ENCODE measurements at places on chromosomes 16 and 17. TPM values are rescaled to one million over a fixed set of nuclear protein-coding genes. Genes with fewer than 3 reads are reported as not detected.

PRR35 gene
- not detected for polyA plus RNA-seq

DNA sequence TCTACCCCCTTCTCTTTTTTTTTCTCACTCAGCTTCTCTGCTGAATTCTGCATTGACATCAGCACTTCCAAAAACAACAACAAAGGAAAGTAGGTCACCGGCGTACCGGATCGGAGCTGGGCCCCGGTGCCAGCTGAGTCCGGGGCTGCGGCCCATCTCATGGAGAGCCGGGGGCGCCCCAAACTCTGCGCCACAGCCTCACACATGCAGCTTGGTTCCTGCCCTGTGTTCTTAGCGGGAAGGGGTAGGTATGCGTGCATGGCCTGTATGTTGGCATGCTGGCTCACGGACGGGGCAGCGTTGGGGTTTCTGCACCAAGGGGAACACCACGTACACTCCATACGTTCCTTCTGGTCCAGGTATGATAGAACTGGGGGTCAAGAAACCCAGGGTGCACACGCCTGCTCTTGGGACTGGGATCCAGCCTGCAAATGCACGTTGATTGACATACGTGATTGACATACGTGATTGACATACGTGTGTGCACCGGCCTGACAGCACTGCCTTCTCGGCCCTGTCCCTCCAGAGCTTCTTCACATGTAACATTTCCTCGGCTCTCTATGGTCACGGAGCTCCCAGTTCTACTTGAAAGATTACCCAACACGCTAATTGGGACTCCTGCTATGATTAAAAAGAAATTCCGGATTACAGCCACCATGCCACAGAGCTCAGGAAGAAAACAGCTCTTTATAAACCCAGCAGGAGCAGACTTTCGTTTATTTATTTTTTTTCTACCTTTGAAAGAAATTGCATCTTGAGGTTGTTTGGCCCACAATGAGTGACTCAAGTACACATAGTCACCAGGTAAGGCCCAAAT, 88.7 kb downstream of the RPA1 start:
- no peak for DNase-seq

GRCh38 chr17:39551879-39552278, 55.8 kb downstream of the NEUROD2 start:
- no peak for DNase-seq

DNA sequence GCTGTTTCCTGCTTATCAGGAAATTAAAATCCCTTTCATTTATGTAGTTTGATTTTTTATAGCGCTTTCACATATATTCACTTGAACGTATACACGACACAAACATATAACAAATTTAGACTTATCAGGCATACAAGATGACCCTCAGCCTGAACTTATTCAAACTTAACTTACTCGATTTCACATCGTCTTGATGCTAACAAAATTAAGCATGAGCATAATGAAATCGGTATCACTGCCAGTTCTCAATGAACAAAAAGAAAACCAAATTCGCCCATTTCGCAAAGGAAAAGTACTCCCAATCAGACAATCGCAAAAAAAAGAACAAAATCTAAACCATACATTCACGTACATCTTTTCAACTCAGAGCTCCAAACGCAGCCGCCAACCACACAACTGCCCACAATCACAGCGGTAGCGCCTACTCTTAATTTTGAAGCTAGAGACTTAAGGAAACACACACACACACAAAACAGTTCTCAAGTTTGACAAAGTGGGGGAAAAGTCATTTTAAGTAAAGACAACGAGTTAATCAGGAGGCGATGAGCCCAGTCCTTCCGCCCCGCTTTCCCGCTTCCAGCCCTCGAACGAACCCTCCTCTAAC, 1.1 kb downstream of the GJC1 start:
- DNase-seq, result no peak

GRCh38 chr16:2450535-2450934, 9.4 kb upstream of the TEDC2 start:
- DNase-seq, result no peak

- DNase-seq, result no peak
Measured at GRCh38 chr17:76550712-76551615, 11.1 kb downstream of the PRCD start.

BTBD17 gene
- polyA plus RNA-seq, result not detected

CCT6B gene
- polyA plus RNA-seq, result 0.74 TPM

DNA sequence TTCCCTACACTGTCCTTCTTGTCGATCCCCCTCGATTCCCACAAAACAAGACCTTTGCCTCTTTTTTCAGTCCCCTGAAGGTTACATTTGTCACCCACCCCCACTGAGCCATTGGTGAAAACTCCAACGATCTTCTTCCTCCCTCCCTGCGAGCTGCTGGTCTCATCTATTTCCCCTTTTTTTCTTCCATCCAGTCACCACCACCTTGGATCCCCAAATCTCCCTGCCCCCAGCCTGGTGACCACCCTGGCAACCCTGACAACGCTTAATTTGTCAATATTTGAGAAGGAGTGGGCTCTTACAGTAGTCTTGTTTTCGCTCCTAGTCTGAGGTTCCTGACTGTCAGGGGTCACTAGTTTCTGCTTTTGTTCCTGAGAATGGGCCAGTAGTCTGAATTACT, 62.9 kb downstream of the SMPD3 start:
- DNase-seq, result no peak

C17orf107 gene
- polyA plus RNA-seq, result 2.0 TPM

NECAB2 gene
- polyA plus RNA-seq, result not detected

GRCh38 chr17:62631936-62632924, 4.8 kb downstream of the MRC2 start:
- DNase-seq, result no peak

- peak; percentile 52 for DNase-seq
Measured at GRCh38 chr17:17628388-17629008, 37.0 kb upstream of the PEMT start.
